ENCODE measurements at places on chromosomes 11 and 22. TPM values are rescaled to one million over a fixed set of nuclear protein-coding genes. Genes with fewer than 3 reads are reported as not detected.

Gene C11orf21
- total RNA-seq: not detected

Gene CARD10
- 41.1 TPM for total RNA-seq

Gene MCHR1
- total RNA-seq: not detected

Gene SLN
- 0.82 TPM for total RNA-seq

Gene FAM118B
- 18.5 TPM for total RNA-seq

Gene SPTBN2
- total RNA-seq: 11.2 TPM

Gene CEP164
- 14.6 TPM for total RNA-seq

Gene KCNQ1
- 0.19 TPM for total RNA-seq

Gene ADORA2A
- total RNA-seq: 1.4 TPM

Measured in A549 treated with RU486 at 1 μM for 4 hours (cell line).